ENCODE measurements at places on chromosomes 4 and X.

DNA sequence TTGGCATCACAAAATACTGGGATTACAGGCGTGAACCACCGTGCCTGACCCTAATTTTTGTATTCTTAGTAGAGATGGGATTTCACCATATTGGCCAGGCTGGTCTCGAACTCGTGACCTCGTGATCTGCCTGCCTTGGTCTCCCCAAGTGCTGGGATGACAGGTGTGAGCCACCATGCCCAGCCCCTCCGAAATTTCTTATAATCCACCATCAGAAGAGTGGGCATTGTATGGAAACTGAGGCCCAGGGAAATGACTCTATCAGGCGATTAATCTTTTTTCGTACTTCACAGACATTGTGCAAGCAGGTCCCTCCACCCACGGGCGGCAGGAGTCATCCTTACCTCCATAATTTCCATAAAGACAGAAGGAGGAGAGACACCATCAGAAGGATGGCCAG is 16.0 kb downstream of the CRLF2 start:
- no peak for DNase-seq

DNA sequence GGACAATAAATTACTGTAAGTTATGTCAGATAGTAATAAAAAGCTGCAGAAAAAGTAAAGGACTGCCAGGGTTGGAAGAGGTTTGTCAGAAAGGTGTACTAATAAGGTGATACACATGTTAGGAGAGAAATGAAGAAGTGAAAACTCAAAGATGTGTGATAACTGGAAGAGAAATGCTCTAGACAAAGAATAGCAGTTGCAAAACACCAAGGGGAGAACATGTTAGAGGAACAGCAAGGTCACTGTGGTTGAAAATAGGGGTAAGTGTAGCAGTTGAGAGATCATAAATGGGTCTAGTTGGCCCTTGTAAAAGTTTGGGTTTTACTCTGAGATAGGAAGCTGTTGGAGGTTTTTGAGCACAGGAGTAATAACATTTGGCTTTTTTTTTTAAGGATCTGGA is 46.9 kb downstream of the HSPA4L start:
- no peak for DNase-seq

DNA sequence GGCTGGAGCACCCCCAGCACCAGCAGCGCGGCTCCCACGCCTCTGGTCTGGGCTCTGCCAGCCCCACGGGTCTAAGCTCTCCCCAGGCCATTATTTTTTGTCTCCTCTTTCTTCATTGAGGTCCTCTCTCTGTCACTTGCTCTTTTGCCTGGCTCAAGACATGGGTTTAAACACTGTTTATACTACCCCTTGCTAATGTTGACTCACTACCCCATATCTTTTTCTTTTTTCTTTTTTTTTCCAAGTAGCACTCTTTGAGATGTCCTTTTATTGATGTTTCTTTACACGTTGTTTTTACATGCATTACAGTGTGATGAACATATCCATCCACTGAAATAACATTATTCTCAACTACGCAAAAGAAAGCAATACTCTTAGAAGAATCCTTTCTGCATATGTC is 1.7 kb upstream of the ERVMER34-1 start:
- DNase-seq, result no peak

DNA sequence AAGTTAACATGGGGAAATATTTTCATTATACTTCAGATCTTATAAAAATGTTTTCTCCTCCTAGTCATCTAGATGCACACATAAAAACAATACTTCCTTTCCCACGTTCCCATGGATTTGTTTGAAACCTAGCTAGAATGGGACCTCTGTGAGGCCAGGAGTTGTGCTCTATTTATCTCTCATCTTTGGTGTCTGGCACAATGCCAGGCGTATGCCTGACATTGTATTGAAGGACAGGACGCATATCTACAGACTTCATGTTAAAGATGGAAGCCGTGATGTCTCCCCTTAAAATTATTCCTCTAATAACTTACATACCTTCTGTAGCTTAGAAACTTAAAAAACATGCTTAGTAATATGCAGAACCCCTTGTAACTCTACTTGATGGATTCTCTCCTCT is 394.5 kb upstream of the FAT1 start:
- DNase-seq, result no peak

DNA sequence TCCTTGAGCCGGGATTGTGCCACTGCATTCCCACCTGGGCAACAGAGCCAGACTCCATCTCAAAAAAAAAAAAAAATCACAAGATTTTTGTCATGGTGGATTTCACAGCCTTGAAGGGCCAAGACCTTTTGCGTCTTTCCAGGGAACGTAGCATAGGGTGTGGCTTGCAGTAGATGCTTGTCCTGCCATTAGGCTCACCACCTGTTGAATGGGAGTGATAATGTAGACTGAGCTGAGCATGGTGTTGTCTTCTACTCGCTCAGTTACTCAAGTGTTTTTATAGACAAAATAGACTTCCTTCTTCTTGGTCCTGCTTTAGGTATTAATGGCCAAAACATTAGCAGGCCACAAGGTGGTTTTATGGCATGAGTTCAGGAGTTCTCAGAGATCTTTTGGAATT is 40.8 kb downstream of the JADE1 start:
- DNase-seq, result no peak

- no peak for DNase-seq
These were observed 55.1 kb downstream of the FAM13A start for GRCh38 chr4:89001647-89002445.

- DNase-seq, result no peak
These were observed 36.3 kb downstream of the ARAP2 start for GRCh38 chr4:36207831-36208520.

- no peak for DNase-seq
These were observed 77.3 kb downstream of the MAGEA10 start for GRCh38 chrX:152061083-152061482.

DNA sequence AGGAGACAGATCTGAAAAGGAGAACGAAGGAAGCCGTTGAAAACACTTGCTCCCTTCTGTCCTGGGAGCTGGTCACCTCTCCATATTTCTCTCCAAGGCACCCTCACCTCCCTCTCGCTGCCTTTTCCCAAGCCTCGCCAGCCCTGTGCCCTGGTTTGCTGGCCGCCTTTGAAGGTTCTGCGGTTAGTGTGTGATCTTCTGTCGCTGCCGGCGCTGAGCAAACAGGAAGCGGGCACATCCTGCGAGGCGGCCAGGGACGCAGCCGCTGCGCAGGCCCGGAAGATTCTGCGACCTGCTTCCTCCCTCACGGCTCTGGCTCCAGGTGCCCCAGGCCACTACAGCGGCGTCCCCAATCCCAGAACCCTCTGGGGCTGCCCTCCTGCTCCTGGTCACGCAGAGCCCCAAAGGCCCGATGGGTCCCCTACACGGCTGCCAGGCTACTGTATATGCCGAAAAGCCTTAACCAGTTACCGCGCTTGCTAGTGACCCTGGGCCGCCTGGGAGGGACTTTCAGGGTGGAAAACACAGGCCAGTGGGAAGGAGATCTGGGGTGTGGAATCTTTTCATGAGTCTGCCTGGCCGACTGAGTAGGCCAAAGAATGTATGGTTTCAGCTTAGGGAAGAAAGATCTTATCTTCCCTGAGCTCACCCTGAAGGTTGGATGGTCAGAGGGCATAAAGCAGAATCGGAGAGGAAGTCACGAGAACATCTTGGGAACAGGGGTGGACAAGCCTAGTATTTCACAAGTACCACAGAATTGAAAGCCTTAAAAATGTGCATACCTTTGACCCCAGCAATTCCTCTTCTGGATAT is 2.3 kb upstream of the SASH3 start:
- DNase-seq, result no peak

- DNase-seq, result no peak
These were observed 7.5 kb upstream of the GPR101 start for GRCh38 chrX:137041329-137041728.

GRCh38 chr4:186104114-186104889 is at the start of gene FAM149A:
Gene FAM149A, plus strand, starts transcription at chr4:186104704.
- DNase-seq, result no peak

- no peak for DNase-seq
These were observed 38.9 kb downstream of the PAGE2 start for GRCh38 chrX:55127692-55128091.

- DNase-seq, result no peak
These were observed 8.0 kb downstream of the BGN start for GRCh38 chrX:153502796-153503195.

DNA sequence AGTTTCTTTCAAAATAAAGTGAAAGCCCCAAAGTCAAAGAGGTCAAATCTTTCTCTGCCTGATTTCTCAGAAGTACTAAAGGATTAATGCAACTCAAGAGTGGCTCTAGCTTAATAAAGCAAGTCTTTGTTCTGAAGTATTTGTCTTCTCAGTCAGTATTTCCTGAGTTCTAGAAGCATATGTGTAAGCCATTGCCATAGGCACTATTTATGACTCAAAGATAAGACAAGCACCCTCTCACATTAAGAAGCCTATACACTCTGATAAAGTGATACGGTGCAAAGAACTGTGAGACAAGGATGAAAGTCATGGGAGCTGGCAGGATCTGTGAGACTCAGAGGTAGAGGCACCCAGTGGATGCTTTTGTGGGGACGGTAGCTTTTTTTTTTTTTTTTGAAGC is 60.9 kb downstream of the AASDH start:
- no peak for DNase-seq

DNA sequence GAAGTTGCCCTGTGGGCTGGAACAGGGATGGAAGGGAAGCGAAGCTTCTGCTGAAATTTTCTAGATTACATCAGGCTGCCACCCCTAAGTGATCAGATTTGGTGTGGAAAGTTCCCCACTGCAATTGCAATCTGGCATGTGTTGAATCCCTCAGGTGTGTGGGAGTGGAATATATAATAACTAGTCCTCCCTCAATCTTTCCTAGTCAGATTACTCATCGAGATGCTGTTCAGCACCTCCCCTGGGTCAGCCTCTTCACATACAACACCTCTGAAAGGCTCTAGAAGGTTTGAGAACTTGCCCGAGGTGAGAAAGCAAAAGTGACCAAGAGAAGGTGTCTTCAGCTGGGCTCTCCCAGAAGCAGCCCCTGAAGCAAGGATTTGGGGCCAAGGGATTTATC is 336.8 kb downstream of the BCOR start:
- DNase-seq, result no peak

DNA sequence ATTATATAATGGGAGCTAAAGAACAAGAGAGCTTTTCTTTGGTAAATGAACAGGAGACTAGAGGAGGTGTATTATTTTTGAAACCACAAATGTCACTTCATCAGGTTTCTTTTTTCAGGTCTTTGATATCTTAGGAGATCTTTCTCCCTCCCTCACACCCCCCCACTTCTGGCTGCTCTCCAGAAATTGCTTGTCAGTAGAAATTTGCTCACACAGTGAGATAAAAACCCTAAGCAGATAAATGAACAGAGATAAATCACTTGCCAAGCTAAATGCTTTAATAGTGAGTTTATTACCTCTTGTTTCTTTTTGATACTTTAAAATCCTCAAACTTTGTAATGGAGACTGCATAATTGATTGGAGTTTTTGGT is 421.2 kb upstream of the TENM3 start:
- no peak for DNase-seq

DNA sequence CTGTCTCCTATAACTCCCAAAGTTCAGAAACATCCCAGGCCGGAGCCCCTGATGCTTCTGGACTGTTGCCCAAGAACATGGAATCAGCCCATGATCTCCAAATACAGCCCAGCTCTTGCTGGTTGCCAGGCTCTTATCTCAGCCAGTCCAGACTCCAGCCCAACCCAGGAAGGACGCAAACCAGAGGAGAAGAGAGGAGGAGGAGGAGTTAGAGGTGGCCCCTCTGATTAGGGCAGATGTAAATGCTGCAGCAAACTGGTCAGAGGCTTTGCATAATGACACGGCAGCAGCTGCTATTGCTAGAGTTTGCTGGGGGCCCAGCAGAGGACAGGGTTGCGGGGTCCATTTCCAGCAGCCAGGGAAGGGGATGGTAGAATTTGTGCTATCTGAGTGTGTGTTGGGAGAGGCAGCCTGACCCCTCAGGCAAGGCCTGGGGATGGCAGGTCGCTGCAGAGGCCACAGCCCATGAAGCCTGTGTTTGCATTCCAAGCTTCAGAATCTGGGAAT is 4.2 kb upstream of the OTUD5 start:
- no peak for DNase-seq

GRCh38 chrX:128365492-128365891 is 313.3 kb upstream of the ACTRT1 start:
- no peak for DNase-seq

DNA sequence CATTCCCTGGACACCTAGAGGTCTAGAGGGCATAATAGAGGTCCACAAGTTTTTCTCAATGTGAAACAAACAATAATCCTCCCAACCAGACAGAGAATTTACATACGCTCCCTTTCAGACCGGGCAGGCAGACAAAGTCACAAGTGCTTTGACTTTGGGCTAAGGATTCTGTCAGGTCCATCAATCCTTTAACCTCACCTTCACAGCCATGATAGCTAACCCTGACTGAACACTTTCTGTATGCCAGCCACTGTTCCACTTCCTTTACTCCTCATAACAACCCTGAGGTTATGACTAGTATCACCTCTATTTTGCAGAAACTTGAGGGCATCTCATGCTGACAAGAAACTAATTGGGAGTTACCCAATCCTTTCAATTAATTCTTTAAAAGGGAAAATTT is 118.8 kb upstream of the AFF2 start:
- DNase-seq, result no peak

GRCh38 chrX:44997888-44998287 is 124.9 kb downstream of the KDM6A start:
- no peak for DNase-seq

- DNase-seq, result no peak
These were observed 44.7 kb downstream of the SETD7 start for GRCh38 chr4:139511320-139511719.

DNA sequence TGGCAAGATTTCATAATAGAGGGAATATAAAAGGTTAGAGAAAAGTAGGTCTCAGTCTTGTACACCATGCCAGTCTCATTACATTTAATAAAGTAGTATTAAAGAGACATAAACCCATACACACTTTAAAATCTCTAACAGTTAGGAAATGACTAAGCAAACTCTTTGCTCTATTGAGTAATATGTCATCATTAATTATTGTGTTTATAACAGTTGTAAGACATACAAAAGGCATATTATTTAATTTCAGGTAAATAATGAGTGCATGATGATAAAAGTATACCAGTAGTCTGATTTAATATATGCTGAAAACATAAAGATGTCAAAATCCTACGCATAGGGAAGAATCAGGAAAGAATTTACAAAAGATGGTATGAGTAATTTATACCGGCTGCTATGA is 31.0 kb upstream of the FGG start:
- DNase-seq, result no peak

DNA sequence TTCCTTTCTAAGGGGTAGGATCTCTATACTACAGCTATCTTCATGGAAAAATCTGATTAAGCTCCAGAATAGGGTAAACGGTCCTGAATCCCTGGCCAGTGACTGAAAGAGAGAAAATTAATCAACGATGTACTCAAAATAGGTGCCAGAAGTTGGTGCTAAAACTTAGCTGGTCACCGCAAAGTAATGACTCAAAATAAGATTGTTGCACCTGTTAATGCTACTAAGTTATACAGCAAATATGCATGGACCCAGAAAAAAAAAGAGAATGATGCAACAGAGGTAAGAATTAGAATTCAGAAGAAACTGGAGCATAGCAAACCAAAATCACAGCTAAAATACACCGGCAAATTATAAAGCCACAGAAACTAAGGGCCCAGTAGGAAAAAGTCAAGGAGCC is 239.7 kb upstream of the FAM241A start:
- DNase-seq, result no peak
